ENCODE measurements at places on chromosomes 2 and 18.
A peak's percentile ranks its signal among the peaks of the same experiment; 100 is the strongest.

- peak; percentile 62 for DNase-seq
These were observed 187.8 kb upstream of the SIX3 start for GRCh38 chr2:44753552-44754285.

- no peak for DNase-seq
These were observed 14.4 kb downstream of the REG3G start for GRCh38 chr2:79039944-79040343.

DNA sequence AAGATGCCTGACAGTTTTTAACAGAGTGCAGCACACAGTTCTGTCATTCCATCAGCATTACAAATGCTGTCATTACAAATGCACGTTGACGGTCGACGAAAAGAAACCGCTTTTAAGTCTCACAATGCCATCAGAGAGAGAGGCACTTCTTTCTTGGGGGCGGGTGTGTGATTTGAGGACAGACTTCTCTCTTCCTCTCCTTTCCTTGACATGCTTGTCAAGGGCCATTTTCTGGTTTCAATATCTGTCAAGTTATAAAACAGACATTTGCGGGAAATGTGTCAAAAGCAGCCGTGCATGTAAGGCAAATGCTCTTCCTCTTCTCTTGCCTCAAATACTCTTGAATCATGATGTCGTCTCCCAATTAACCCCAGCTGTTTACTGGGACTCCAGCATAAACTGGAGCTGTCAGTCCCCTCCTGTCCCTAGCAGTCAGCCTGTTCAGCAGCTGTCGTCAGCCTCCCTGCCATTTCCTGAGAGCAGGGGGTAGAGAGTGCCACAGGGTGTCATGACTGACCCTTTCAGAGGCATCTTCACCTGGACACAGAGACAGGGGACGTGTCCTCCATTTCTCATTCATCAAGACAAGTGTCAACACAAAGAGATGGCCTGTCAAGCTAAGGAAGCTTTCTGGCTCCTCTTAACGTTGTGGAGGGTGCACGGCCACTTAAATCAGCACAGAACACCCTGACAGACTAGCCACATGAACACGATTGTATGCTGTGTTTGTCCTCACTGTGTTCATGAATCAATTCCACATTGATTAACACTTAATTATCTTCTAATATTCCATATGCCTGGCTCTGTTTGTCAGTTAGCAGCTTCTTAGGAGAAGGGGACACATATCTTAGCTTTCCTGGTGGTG, 305.4 kb upstream of the RAB6C start:
- no peak for DNase-seq

DNA sequence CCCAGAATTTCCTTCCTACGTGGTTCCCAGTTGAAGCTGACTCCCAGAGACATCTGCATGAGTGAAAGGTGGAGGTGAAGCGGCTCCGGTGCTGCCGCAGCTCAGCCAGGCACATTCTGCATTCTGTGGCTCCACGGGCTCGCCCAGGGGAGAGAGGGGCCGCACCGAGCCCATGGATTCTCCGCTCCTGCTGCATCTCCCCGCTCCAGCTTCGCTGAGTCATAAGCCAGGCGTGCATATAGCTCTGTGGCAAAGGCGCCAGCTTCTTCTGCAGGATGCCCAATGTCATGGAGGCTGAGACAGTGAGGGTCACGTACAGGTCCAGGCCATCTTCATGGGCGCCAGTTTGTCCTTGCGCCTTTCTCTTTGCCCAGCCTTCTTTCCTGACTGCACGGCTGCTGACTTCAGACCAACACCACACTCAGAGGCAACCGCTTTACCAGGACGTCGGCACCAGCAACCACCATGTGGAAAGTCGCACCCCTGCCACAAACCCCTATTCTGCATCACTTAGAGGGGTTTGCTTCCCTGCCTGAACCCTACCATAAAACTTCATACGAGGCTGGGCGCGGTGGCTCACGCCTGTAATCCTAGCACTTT, 215.7 kb downstream of the MGAT5 start:
- no peak for DNase-seq

DNA sequence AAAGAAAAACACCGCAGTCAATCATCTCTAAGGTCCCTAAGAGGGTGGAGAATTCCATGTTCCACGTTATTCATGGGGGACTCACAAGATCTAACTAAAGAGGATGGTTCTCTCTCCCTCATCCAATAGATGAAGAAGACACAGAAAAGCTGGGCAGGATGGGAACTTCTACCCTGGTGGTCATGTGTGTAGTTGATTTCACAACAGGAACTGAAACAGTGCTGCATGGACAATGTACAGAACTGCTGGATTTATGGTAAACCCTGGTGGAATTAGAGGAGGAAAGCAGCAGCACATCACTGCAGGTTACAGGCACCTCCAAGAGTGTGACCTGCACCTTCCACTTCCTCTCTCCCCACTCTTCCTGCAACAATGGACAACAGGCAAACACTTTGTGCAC, 31.4 kb downstream of the FECH start:
- no peak for DNase-seq

DNA sequence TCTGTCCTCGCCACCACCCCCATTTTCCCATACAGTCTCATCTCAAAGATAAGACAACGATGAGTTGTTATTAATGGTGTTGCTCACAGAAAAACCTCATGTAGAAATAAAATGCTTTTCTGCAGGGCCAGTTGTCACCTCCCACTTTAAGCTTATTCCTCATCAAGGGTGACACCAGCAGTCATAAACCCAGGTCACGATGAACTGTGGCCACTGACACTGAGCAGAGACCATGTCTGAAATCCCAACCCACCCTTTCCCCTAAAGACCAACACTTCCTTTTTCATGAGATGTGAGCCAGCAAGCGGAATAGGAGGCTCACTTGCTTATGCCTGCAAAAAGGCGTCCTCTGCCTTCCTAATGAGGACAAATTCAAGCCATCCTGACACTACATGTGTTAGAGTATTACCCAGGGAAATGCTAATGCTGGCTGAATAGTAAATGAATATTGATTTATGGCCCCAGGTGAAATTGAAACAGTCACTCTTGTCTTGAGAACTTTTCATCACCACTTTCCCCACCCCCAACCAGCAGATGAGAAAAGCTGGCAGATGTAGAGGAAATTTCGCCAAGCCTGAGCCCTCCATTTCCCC, 228.4 kb downstream of the MGAT5 start:
- DNase-seq, result no peak

GRCh38 chr2:218023636-218024035, 20.8 kb upstream of the TNS1 start:
- no peak for DNase-seq

- DNase-seq, result peak; percentile 89
These were observed 123.7 kb downstream of the HNMT start for GRCh38 chr2:138087751-138088593.

DNA sequence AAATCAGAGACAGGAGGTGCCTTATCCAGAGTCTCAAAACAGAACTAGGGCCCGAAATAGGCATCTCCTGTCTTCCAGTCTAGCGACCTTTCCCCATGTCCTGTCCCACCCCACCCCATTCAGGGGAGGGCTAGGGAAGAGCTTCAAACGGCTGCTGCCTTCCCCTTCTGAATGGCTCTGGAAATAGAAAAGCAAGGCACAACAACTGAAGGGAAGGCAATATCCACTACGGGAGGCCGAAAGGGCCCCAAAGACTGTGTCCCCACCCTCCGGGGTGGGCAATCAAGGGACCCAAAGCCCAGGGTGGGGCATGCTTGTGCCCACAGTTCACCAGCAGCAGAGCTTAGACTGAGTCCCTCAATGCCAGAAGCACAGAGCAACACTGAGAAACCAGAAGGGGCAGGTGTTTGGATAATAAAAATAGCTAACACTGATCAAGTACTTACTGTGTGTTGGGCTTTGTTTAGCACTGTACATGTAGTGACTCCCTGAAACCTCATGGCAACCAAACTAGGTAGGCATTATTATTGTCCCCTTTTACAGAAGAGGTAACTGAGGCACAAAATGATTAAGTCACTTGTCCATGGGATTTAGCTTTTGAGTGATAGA, 38.5 kb downstream of the CYRIA start:
- no peak for DNase-seq

DNA sequence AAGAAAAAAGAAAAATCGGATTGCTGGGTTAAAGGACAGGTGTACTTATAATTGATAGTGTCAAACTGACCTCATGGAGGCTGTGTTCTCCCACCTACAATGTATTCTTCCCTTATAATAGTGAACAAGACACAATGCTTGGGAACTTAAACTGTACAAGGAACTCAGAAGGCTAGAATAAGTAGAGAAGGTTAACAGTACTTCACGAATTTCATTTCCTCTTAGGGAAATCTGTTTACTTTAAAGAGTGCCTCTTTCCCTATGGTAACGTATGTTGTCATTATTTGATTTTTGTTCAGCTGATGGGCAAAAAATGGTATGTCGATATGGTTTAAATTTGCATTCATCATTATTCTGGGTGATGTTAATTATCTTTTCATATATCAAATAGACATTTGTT, 9.2 kb upstream of the HK2 start:
- DNase-seq, result no peak

- peak; percentile 82 for DNase-seq
These were observed 195.8 kb downstream of the MTX2 start for GRCh38 chr2:176464886-176465564.
